Hepatocyte (in vitro differentiated cells): ENCODE measurements at places on chromosomes 1 and 21. TPM values are rescaled to one million over a fixed set of nuclear protein-coding genes. Genes with fewer than 3 reads are reported as not detected.

RGS18 gene
- polyA plus RNA-seq: not detected in 2 replicates

GBP7 gene
- 0.06 and 0.27 TPM in 2 replicates for polyA plus RNA-seq

TMEM50A gene
- polyA plus RNA-seq: 136 and 151 TPM in 2 replicates

LHX8 gene
- polyA plus RNA-seq: 0.37 and 0.73 TPM in 2 replicates

FOXD2 gene
- polyA plus RNA-seq: 1.0 and 1.4 TPM in 2 replicates

NDC1 gene
- 5.4 and 7.8 TPM in 2 replicates for polyA plus RNA-seq

KRTAP11-1 gene
- not detected in 2 replicates for polyA plus RNA-seq

CACNA1S gene
- not detected in 2 replicates for polyA plus RNA-seq

GJA5 gene
- polyA plus RNA-seq: 9.7 and 15.3 TPM in 2 replicates

CRNN gene
- polyA plus RNA-seq: not detected in 2 replicates

PI4KB gene
- polyA plus RNA-seq: 55.1 and 60.4 TPM in 2 replicates

HRNR gene
- not detected in 2 replicates for polyA plus RNA-seq

MOB3C gene
- polyA plus RNA-seq: 5.1 and 5.8 TPM in 2 replicates

FAM43B gene
- 0.81 and 1.3 TPM in 2 replicates for polyA plus RNA-seq

TIAM1 gene
- polyA plus RNA-seq: 8.8 and 11.3 TPM in 2 replicates
